Hepatocyte (in vitro differentiated cells): ENCODE measurements at places on chromosomes 11 and 22. TPM values are rescaled to one million over a fixed set of nuclear protein-coding genes. Genes with fewer than 3 reads are reported as not detected.

DNA sequence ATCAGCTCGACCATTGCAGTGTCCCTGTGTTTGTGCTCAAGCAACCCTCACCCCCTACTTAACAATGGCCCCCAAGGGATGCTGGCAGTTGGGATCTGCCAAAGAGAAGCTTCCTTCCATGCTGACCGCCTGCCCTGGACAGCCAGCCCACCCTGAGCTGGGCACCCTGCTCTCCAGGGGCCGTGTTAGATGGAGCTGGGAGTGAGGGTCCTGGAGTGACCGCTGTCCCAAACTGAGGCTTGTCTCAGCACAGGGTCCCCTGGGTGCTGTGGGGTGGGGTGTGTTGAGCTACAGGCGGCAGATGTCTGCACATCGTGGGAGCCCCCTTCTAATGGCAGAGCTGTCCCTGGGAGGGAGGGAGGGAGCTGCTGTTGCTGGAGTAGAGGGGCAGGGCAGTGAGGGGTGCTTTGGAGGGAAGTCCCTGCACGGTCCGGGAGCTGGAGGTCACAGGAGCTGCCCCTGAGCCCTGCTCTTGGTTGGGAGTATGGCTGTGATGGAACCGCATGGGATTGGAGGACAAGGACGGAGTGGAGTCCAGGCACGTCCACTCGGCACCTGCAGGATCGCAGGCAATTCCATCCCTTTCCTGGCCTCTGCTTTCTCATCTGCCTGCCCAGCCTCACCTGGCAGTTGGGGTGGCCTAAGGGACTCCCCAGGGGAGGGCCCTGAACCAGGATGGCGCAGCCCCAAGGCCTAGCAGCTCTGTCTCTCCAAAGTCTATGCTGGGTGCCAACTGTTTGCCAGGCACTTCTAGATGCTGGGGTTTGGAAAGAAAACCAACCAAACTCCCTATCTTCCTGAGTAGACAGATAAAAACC is 126.3 kb downstream of the ARHGAP8 start:
- no peak for DNase-seq
- no peaks in the 10 kb centered on the region for H3K4me1 ChIP-seq
- no peak overlapping the region for H3K4me3 ChIP-seq
- H3K27ac ChIP-seq = no peak overlapping the region

ARHGAP1 gene
- 56.0 and 62.8 TPM in 2 replicates for polyA plus RNA-seq

- no peaks in the 10 kb centered on the region for H3K27me3 ChIP-seq
- peak; percentile 52 for DNase-seq
- H3K4me3 ChIP-seq = no peak overlapping the region
- no peaks in the 10 kb centered on the region for H3K4me1 ChIP-seq
- H3K36me3 ChIP-seq = no peaks in the 10 kb centered on the region
- peak overlapping the region; percentile 38 for H3K27ac ChIP-seq
These were observed 74.6 kb downstream of the CELSR1 start for GRCh38 chr22:46462726-46463371.

- peak; percentile 80 for DNase-seq
- no peaks in the 10 kb centered on the region for H3K27me3 ChIP-seq
- H3K27ac ChIP-seq = peak overlapping the region; percentile 84
These were observed 2.6 kb downstream of the PATZ1 start for GRCh38 chr22:31343235-31344191.

GRCh38 chr11:14679662-14680061 is 36.1 kb downstream of the PDE3B start:
- H3K27ac ChIP-seq = no peak overlapping the region
- H3K4me3 ChIP-seq = no peak overlapping the region
- H3K4me1 ChIP-seq = no peaks in the 10 kb centered on the region
- no peaks in the 10 kb centered on the region for H3K27me3 ChIP-seq
- no peaks in the 10 kb centered on the region for H3K36me3 ChIP-seq

SLC25A22 gene
- 19.7 and 23.7 TPM in 2 replicates for polyA plus RNA-seq

GRCh38 chr22:39994041-39994565 is 651 bp upstream of the FAM83F start:
- peaks cover 35% of the 10 kb centered on the region for H3K4me1 ChIP-seq
- no peaks in the 10 kb centered on the region for H3K36me3 ChIP-seq
- peaks cover 9% of the 10 kb centered on the region for H3K27me3 ChIP-seq
- DNase-seq = no peak
- H3K27ac ChIP-seq = no peak overlapping the region
- no peak overlapping the region for H3K4me3 ChIP-seq

GRCh38 chr22:44645531-44645930 is 56.5 kb upstream of the PRR5 start:
- peaks cover 12% of the 10 kb centered on the region for H3K4me1 ChIP-seq
- H3K36me3 ChIP-seq = no peaks in the 10 kb centered on the region
- no peaks in the 10 kb centered on the region for H3K27me3 ChIP-seq

DNA sequence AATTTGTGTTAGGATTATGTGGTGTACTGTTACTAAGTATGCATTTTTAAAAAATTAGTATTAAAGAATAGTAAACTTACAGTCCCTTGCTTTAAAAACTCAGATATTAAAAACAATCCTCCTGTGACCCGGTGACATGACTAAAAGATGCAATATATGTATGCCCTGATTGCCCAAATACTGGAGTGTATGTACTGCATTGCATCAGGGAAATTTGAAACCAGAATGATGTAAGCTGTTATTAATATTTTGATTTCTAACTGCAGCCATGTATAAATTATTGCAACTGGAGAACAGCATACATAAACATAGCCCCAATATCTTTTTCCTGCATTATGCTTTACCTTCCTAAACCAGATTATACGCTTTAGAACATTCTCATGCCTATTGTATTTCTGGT is 3.7 kb upstream of the HSPA8 start:
- no peaks in the 10 kb centered on the region for H3K36me3 ChIP-seq
- H3K4me1 ChIP-seq = peaks cover 14% of the 10 kb centered on the region
- H3K27me3 ChIP-seq = no peaks in the 10 kb centered on the region
- H3K4me3 ChIP-seq = no peak overlapping the region
- no peak overlapping the region for H3K27ac ChIP-seq

DNA sequence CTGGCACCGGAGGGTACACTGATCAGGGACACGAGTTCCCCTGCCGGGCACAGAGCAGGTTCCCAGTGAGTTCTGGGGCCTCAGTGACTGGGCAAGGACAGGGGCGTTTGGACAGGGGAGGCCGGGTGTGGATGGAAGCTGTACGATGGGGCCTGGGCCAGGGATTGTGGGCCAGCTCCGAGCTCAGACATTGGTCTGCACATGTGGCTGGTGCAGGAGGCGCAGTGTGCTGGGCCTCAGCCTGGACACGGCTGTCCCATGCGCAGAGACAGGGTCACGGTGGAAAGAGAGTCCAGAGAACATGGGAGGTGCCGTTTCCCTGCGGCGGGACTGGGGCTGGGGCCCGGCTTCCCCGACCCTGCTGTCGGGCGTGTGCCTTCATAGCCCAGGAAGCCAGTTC is 60.7 kb downstream of the CDKN1C start:
- no peak for DNase-seq
- no peaks in the 10 kb centered on the region for H3K27me3 ChIP-seq
- peak overlapping the region; percentile 95 for H3K27ac ChIP-seq
- no peak overlapping the region for H3K4me3 ChIP-seq
- peaks cover 25% of the 10 kb centered on the region for H3K4me1 ChIP-seq

KCNJ1 gene
- polyA plus RNA-seq = not detected in 2 replicates

- H3K27me3 ChIP-seq = no peaks in the 10 kb centered on the region
- DNase-seq = no peak
- no peak overlapping the region for H3K4me3 ChIP-seq
- no peak overlapping the region for H3K27ac ChIP-seq
These were observed 85.3 kb upstream of the HEPHL1 start for GRCh38 chr11:93935826-93936225.

DNA sequence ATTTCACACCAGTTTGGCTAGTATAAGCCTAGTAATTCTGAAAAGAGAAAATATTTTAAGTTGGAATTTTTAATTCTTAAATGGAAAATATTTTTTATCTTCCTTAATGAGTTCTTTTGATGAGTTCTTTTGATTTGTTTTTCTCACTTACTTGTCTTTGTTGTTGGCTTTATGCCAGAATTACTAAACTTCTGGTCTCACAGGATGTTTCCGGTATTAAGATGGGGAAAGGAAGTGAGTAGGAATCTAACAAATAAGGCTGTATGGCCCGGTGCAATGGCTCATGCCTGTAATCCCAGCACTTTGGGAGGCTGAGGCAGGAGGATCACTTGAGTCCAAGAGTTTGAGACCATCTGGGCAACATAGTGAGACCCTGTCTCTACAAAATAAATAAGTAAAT is 106.4 kb downstream of the ARHGAP42 start:
- H3K27ac ChIP-seq = no peak overlapping the region
- H3K4me1 ChIP-seq = no peaks in the 10 kb centered on the region
- H3K36me3 ChIP-seq = peaks cover 4% of the 10 kb centered on the region
- DNase-seq = no peak
- no peak overlapping the region for H3K4me3 ChIP-seq
- no peaks in the 10 kb centered on the region for H3K27me3 ChIP-seq
